Skeletal muscle tissue (tissue), 5 donors: ENCODE measurements at places on chromosomes 5 and 9. TPM values are rescaled to one million over a fixed set of nuclear protein-coding genes. Genes with fewer than 3 reads are reported as not detected.

BTNL8 gene
- not detected for total RNA-seq

NR2F1-AS1 gene
- total RNA-seq, result 5.2 TPM

PCDH12 gene
- total RNA-seq, result 12.0 TPM

BTNL9 gene
- 9.9 TPM for total RNA-seq

HMGCR gene
- 55.8 TPM for total RNA-seq

SEMA6A gene
- total RNA-seq, result 43.8 TPM

TRIM7 gene
- 9.9 TPM for total RNA-seq

PCDHGA2 gene
- 1.6 TPM for total RNA-seq

DAB2 gene
- total RNA-seq, result 91.3 TPM

ASPN gene
- total RNA-seq, result 213 TPM

CDH6 gene
- total RNA-seq, result 5.7 TPM

CHSY3 gene
- total RNA-seq, result 12.5 TPM

SEC61B gene
- total RNA-seq, result 41.2 TPM

OR2V2 gene
- total RNA-seq, result not detected
